Right forelimb (tissue), 1 donor: ENCODE measurements at places on chromosomes 5 and 9.

DNA sequence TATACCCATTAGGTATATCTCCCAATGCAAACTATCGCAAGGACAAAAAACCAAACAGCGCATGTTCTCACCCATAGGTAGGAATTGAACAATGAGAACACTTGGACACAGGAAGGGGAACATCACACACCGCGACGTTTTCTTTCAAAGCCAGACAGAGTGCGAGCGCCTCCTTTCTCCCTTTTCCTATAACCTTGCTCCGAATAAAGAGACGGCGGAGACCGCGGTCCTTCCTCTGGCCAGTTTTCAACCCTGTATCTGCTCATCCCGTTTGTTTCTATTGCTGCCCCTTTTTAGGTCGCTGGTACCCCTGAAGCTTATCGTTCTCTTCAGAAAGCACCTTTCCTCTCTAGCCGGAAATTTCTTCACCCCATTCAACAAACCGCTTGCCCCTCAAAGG, 1.3 kb downstream of the LVRN start:
- DNase-seq: no peak

- no peak for DNase-seq
These were observed 81.9 kb upstream of the CTSL start for GRCh38 chr9:87643778-87644570.

GRCh38 chr5:123966781-123967180, 454.8 kb downstream of the CSNK1G3 start:
- no peak for DNase-seq

GRCh38 chr9:34185778-34186551, 7.1 kb downstream of the UBAP1 start:
- DNase-seq: no peak

DNA sequence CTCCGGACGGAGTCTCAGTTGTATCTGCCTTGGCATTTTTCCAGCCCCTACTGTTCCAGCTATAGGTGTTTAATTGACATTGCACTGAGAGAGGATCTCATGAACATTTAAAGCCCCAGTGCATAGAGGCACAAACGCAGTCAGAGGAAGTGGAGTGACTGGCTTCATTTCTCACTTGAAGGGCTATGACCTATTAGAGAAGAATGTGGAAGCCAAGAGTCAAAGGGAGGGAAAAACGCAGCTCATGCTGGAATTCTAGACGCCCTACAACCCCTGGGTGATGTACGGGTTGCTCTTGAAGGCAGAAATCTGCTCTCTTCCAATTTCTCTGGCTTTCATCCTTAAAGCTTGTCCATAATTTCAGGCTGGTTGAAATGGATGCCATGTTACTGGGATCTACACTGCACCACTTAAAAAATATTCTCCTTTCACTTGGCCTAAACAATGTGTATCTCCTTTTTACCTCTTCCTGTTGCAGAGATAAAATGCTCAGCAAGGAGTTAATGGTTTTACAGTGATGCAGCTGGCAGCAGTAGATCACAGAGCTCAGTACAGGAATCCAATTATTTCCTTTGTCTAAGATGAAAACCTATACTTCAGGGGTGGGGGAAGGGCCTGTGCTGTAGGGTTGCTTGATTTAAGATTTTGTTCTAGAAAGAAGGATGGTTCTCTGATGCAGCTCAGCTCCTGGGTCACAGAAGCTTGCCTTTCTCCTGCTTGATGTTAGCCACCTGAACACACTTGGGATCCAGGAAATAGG, 61.8 kb upstream of the MAMDC2 start:
- no peak for DNase-seq
